ENCODE measurements at places on chromosomes 1 and 21.

GRCh38 chr1:183039985-183040447, 16.8 kb downstream of the LAMC1 start:
- DNase-seq = no peak

- no peak for DNase-seq
Measured at GRCh38 chr1:47411436-47411835, 4.6 kb upstream of the FOXE3 start.

GRCh38 chr1:19536519-19536918, 51.2 kb upstream of the CAPZB start:
- DNase-seq = no peak

GRCh38 chr1:234206651-234207284, 166.5 kb upstream of the COA6 start:
- peak; percentile 40 for DNase-seq

GRCh38 chr1:237146241-237146640, 104.3 kb downstream of the RYR2 start:
- DNase-seq = no peak

DNA sequence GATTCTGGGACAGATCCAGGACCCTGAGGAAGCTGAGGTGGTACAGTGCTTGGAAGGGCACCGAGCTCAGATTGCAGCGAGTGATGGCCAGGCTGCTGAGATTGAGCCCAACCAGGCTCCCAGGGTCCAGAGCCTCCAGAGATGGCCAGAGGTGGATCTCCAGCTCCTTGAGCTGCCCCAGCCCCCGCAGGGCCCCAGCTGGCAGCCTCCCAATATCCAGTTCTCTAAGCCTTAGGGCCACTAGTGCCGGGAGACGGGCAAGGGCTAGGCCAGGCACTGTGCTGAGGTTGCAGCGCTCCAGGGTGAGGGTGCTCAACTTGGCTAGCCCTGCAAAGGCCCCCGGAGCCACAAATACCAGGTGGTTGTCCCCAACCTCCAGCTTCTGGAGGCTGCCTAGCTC, 3.4 kb downstream of the LINGO4 start:
- no peak for DNase-seq

DNA sequence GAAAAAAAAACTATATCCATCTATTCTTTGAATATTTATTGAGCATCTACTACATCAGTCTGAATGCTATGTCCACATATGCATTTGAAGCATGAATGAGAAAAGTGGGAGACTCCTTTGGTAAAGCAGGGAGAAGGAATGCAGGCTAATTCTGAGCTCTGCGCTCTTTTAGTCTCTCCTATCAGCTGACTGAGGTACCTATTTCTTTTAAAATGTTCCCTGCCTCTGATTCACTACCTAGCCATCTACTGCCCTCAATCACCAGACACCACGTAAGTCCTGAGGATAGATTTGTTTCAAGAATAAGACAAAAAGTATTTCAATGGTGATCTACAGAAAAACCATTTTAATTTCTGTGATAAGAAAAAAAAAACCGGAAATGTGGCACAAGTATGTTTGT, 3.8 kb upstream of the RGS13 start:
- no peak for DNase-seq

GRCh38 chr1:214216021-214216420, 64.9 kb upstream of the SMYD2 start:
- DNase-seq = no peak

DNA sequence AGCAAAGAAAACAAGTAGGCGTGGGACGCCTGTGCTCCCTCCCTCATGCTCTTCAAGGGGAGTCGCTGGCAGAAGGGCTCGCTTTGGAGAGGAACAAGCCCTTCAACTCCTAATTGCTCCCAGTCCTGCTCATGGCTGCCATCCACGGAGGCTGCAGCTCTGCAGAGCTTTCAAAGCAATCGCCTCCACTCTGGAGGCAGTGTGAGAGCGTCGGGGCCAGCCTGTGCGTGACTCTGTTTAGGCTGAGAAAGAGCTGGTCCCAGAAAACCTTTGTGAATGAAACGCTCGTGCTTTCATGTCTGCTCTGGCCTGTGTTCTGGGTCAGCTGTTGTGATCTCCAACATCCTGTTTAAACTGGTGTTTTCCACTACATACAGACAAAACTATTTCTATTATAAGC, 23.9 kb upstream of the RUNX1 start:
- DNase-seq = no peak

DNA sequence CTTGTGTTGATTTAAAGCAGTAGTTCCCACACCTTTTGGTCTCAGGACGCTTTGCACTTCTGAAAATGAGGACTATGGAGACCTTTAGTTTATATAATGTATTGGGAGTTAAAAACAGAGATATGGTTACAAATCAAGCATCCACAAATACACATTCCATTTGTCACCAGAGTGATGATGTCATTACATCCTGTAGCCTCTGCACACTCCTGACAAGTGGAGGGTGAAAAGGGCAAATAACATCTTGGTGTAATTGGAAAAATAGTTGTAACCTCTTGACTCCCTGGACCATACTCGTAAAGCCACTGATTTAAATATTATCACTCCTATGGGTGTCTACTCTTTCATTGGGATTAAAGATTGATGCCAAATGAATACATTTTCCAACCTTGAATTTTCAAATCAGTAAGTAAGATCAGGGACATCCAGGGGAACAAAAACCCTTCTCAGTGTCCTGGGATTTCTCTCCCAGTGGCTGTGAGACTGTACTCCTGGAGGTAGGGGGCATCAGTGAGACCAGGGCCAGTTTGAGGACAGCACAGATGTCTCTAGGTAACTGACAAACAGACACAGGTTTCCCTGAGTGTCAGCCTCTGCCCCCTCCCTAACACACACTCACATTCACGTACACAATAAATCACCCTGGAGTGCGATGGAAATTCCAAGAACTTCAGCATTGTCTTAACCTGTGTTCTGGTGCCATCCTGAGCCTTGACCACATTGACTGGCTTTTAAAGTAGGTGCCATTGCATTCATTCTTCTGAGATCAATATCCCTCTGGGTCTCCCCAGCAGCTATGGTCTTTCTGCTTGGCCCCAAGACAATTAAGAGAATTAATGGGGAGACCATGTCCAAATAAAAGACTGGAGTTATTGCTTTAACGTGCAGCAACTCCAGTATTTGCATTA, 63.0 kb downstream of the NR5A2 start:
- DNase-seq = no peak

- DNase-seq = peak; percentile 30
Measured at GRCh38 chr1:36576118-36576517, 93.4 kb upstream of the CSF3R start.

DNA sequence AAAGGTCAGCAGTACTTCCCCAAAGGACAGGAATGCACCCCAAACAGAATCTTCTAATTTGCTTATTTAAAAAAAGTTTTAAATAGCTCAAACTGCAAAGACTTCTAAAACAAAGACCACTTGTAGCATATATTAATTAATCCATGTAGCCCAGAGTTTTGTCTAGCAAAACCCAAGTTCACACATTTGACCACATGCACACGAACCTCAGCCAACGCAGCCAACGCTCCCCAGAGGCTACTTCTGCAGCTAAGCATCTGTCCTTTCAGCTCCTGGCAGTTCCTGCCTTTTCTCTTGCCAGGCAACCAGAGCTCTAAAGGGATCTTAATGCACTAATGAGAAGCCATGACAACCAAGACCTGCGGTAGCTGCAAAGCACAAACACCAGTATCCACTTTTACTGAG, 89.6 kb downstream of the RERE start:
- no peak for DNase-seq

DNA sequence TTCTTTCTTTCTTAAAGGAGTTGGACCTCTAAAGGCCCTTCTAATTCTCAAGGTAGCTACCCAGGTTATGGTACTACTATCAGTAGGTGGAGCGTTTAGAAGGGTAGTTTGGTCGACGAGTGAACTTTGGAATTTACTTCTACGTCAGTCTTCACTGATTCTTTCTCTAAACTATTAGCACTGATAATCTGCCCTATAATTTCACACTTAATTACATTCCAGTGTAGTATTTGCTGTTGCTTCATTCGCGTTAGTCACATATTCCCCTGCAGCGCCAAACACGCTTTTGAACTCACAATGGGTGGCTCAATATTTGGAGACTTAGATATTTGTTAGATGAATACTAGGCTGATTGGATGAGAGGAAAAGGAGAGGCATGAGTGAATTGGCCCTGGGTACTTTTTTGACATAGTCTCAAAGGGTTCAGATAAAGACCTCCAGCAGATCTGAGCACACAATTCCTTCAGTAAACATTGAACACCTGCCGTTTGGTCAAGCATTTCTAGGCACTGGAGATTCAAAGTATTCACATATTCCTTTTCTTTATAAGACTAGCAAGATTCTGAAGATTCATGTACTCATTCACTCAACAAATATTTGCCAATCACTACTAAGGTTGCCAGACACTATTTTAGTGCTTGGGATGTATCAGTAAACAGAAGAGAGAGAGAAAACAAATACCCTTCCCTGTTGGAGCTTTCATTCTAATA, 929 bp upstream of the FOXJ3 start:
- no peak for DNase-seq

GRCh38 chr1:6109688-6110087, 64.0 kb downstream of the KCNAB2 start:
- DNase-seq = no peak

DNA sequence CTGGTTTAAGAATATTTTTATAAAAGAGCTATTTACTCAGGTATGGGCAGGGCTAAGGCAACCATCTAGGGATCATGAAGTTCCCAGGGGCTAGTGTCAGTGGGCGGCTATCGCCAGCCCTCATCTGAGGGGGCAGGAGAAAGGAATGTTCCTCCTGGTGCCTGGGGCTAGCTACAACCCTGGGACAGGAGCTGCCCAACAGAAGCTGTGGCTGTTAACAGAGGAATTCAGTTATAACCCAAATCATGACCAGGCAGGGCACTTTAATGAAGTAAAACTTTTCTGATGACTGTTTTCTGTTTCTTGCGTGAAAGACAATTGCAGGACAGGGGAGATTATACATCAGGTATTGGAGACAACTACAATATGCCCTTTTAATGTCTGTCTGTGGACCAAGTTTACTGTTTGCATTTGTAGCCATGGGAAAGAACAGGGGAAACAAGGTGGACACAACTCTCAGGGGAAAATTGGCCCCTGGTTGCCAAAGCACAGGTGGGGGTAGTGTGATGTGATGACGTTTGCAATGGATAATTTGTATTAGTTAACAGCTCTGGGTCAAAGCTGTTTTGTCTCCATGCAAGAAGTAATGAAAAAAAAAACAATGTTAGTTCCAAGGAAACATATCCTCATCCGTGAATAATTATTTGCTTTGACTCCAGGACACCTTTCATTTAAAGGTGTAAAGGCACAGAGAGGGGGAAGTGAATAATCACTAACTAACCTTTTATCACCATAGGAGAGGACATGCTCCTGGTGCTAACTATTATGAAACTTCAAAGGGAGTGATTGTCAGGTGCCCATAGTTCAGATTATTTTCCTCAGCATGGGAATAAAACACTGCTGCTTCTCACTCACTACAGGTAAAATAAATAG, 105.2 kb downstream of the TSEN15 start:
- no peak for DNase-seq

DNA sequence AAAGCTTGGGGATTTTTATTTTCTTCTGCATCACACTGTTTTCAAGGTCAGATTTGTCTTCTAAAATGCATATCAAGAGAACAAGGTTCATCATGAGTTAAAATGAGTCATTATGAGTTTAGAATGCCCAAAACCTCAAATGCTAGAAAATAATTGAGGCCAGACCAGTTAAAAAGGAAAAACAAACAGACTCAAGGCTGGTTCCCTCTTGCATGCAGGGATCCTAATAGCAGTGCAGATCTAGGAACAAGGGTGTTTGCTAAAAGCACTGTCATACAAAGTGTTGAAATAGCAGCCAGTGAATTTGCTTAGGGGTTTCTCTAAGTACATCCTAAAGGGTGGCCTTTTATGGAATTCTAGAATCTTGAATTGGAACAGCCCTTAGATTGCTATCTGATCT, 15.3 kb downstream of the BEND5 start:
- no peak for DNase-seq

GRCh38 chr1:110879758-110880606, 7.0 kb downstream of the CD53 start:
- DNase-seq = no peak

GRCh38 chr1:202807451-202807925, 733 bp downstream of the KDM5B start:
- DNase-seq = no peak

GRCh38 chr1:211591980-211592493, 13.1 kb upstream of the SLC30A1 start:
- DNase-seq = no peak

DNA sequence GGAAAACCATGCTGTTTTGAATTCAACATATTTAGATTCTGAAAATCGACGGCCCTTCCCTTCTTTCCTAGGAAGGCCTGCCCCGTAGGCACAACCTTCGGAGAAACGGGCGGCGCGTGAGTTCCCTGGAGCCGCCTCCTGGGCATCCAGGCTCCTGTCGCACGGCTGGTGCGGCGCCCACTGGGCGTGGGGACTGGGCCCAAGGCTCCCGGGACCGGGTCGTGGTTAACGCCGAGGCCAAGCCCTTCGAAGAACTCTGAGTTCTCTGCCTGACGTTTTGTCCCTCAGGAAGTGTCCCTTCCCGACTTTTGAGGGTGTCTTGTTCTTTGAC, 19.2 kb upstream of the TBX15 start:
- DNase-seq = no peak

- peak; percentile 42 for DNase-seq
Measured at GRCh38 chr1:27395441-27396195, 3.2 kb downstream of the GPR3 start.

GRCh38 chr1:27970401-27970800, 10.6 kb downstream of the XKR8 start:
- no peak for DNase-seq

DNA sequence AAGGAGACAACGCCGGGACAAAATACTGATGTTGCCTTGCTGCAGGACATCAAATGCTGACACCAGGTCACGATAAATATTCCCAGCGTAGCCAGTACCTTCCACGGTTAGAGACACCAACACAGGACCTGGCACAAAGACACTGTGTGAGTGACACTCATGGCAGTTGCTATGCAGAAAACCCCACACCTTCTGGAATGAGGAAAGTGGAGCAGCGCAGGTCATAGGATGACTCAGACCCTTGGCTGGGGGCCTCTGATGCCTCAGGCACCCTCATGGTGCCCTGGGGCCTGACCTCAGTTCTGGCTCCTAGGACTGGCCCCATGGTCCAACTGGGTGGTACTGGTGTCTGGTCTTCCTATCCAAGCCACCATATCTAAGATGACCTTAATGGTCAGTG, 7.0 kb downstream of the DCST2 start:
- no peak for DNase-seq

DNA sequence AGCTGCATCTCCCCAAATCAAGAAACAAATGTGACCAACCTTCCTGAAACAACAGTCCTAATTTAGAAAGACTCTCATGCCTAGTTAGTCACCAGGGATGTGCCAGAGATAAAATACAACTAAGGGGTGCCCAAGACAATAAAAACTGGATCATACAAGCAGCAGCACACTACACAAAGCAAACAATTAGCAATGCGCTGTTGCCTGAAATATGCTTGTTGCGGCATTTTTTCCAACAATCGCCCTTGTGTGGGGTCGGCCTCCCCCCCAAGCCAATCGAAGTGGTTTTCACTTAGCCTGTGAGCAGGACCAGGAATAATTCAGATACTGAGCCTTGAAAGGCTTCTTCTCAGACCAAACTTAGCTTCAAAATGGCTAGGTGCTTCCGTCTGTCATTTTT, 1.4 kb upstream of the STMN1 start:
- DNase-seq = no peak

- no peak for DNase-seq
Measured at GRCh38 chr1:184188037-184188436, 136.5 kb downstream of the TSEN15 start.
